Mesothelial cell of epicardium (in vitro differentiated cells): ENCODE measurements at places on chromosomes 7 and 10. TPM values are rescaled to one million over a fixed set of nuclear protein-coding genes. Genes with fewer than 3 reads are reported as not detected.
A peak's percentile ranks its signal among the peaks of the same experiment; 100 is the strongest.

DNA sequence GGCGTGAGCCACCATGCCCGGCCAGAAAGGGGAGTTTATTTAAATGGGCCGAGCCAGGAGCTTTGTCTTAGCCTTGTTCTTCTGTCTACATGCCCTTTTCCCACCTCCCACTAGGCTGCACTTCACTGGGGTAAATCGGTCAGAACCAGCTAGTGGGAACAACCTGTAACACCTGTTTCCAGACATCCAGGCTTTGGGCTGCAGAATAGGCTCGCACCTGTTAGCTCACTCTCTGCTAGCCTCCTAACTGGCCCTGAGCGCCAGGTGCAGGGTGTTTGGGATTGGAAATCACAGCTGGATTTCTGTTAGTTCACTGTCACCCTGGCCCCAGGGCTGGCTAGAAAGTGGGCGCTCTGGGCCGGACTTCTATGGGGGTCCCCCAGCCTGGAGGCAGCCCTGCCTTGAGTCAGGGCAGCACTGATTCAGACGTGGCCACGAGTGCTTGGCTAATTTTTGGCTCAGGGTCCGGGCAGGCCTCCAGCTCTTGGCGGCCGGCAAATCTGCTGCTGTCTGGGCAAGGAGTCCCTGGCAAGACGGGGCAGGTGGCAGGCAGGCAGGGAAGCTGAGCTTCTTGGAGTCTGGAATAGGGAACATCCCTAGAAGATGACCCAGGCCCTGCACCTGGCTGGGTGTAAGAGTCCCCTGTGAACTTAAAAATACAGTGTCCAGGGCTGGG is 48.6 kb downstream of the GTF2IRD1 start:
- no peak for DNase-seq
- H3K27ac ChIP-seq: no peak overlapping the region

GRCh38 chr7:30789334-30789711 is 18.1 kb downstream of the MINDY4 start:
- H3K4me1 ChIP-seq: no peaks in the 10 kb centered on the region
- H3K4me3 ChIP-seq: no peak overlapping the region
- DNase-seq: no peak
- peaks cover 18% of the 10 kb centered on the region for H3K36me3 ChIP-seq
- no peaks in the 10 kb centered on the region for H3K27me3 ChIP-seq

DNA sequence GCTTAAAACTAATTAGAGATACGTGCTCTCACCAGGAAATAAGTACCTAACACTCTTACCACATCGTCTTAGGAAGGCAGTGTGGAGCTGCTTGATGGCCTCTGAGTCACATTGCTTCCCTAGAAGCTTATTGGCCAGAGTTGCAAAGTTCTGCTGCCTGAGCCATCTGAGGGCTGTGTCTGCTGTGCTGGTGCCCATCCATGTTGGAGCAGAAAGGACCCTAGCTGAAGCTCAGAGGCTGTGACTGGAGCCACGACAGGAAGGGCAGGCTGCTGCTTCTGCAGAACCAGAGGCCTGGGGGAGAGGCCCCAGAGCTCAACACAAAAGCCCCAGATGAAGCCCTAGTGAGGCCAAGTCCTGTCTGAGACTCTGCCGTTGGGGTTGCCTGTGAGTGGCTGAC is 64.8 kb upstream of the IGFBP3 start:
- DNase-seq: no peak
- H3K27me3 ChIP-seq: no peaks in the 10 kb centered on the region

- H3K27me3 ChIP-seq: peaks cover 17% of the 10 kb centered on the region
- no peak overlapping the region for H3K27ac ChIP-seq
- H3K36me3 ChIP-seq: no peaks in the 10 kb centered on the region
Observed at GRCh38 chr10:132264306-132264950, 43.3 kb downstream of the STK32C start.

DNA sequence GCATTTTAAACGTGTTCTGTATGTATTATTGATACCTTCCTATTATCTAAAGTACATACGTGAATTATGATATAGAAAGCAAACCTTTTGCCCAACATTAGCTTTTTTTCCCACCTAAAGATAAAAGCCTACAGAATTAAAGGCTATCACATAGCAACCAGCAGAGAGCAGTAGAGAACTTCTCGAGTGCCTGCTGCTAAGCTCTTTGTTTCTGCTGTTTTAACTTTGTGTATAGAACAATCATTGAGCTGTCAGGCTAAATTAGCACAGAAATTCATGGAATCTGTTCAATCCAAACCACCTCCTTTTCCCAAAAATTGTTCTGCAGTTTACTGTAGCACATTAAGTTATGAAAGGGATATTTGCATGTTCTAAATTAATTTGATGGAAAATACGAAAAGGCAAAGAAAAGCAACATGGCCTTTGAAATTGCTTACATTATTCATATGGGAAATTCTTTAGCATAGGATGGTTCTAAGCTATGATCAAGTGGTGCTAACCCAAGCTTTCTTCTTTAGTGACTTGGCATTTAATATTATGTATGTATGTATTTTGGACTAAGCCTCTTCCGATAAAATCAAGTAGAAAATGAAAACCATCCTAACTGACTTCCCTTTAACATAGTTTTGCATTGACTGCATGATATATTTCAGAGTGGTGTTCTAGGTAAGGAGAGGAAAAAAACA is 1288.5 kb downstream of the GATA3 start:
- no peak for DNase-seq
- H3K27me3 ChIP-seq: peaks cover 18% of the 10 kb centered on the region
- no peak overlapping the region for H3K27ac ChIP-seq
- no peaks in the 10 kb centered on the region for H3K36me3 ChIP-seq
- H3K4me1 ChIP-seq: peaks cover 5% of the 10 kb centered on the region

LRRD1 gene
- 0.42 to 0.51 TPM (median 0.50 TPM) in 3 replicates for total RNA-seq

OR6V1 gene
- not detected in 3 replicates for total RNA-seq

DNA sequence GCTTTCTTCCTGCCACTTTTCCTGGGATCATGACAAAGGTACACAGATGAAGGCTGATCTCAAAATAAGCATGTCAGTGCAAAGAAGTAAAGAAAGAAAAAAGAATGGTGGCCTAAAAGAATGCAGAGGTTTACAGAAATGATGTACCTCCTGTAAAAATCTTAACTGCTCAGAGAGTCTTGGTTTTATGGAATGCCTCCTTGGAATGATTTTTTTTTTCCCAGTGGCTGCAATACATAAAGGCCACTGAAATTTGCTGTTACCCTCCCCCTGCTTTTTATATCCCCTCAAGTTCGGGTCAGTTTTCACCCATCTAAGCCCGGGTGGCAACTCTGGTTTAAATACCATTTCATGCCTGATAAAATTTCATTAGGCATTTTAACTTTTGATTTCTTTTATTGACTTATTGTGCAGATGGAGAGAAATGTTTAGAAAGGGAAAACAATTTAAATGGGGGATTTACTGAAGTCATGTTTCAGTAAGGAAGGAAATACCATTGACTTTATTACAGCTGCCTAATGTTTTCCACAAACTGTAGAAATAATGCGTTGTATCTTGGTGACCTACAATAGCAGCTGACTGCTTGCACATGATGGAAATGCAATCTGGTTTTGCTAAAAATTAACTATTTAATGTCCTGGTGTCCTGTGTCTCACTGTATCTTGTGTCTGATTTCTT is 102.5 kb downstream of the SAMD9 start:
- H3K4me1 ChIP-seq: peaks cover 50% of the 10 kb centered on the region
- H3K27me3 ChIP-seq: no peaks in the 10 kb centered on the region
- H3K36me3 ChIP-seq: no peaks in the 10 kb centered on the region
- H3K27ac ChIP-seq: peak overlapping the region; percentile 74

LDB3 gene
- total RNA-seq: 0.14 to 0.44 TPM (median 0.22 TPM) in 3 replicates

GRCh38 chr10:44389556-44389955 is 4.7 kb upstream of the CXCL12 start:
- no peaks in the 10 kb centered on the region for H3K36me3 ChIP-seq
- no peak for DNase-seq
- H3K4me1 ChIP-seq: peaks cover 20% of the 10 kb centered on the region
- no peak overlapping the region for H3K4me3 ChIP-seq
- peaks cover 26% of the 10 kb centered on the region for H3K27me3 ChIP-seq
- no peak overlapping the region for H3K27ac ChIP-seq

SLC29A4 gene
- 33.6 to 37.9 TPM (median 33.9 TPM) in 3 replicates for total RNA-seq

- H3K4me3 ChIP-seq: no peak overlapping the region
- H3K4me1 ChIP-seq: peaks cover 10% of the 10 kb centered on the region
- DNase-seq: no peak
- H3K36me3 ChIP-seq: no peaks in the 10 kb centered on the region
- no peaks in the 10 kb centered on the region for H3K27me3 ChIP-seq
Observed at GRCh38 chr7:117399820-117400422, 27.4 kb downstream of the ASZ1 start.

DNA sequence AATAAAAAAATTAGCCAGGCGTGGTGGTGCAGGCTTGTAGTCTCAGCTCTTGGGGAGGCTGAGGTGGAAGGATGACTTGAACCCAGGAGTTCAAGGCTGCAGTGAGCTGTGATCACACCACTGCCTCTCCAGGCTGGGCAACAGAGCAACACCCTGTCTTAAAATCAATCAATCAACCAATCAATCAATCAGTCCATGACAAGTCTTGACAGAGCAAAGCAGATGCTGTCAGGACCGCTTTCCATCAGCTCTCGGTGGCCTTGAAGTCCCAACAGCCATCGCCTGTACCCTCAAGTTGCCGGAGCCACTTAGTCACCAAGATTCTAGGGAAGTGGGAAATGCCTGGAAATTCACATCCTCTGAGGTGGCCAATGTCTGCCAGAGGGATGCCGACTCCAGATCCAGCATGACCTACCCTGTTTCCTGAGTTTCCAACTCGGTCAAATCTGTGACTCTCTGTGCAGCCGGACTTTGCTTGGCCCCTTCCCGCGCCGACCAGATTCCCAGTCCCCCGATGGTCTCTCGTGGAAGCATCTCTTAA is 871 bp upstream of the CCL24 start:
- no peak for DNase-seq
- H3K27me3 ChIP-seq: peaks cover 1% of the 10 kb centered on the region
- no peak overlapping the region for H3K27ac ChIP-seq
- H3K4me3 ChIP-seq: no peak overlapping the region
- no peaks in the 10 kb centered on the region for H3K36me3 ChIP-seq

STOX1 gene
- total RNA-seq: 2.5 to 3.0 TPM (median 2.6 TPM) in 3 replicates

DNA sequence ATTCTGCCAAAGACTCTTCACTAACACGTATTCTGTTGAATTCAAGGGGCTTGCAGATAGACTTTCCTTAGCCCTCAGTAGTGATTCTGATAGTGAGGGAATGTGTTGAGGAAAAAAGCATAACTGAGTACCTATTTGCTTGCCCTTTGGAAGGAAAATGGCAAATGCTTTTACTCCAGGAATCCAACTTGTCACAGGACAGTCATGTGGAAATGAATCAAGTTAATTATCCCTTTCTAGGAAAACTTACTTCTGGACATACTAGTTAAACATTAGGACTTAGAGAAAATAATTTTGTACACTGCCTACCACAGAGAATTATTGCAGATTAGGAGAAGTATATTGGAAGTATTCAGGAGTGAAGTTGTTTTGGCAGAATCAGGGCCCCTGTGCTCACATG is 148.9 kb upstream of the SLC13A1 start:
- DNase-seq: no peak
- H3K27me3 ChIP-seq: no peaks in the 10 kb centered on the region

DNA sequence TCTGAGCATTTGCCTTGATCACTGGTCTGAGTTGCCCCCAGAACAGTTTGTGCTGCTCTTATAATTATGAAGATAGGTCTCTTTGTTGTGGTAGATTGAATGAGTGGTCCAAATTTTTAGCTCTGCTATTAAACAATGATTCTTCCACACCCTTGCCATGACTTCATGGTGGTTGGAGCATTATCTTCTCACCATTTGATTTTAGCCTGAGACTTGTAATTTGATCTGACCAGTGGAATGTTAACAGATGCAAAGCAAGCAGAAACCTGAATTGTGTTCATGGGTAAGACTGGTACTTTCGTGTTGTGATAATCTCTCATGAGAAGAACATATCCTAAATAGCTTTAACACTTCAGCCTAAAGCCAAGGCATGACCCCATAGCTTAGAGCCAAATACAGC is 139.1 kb downstream of the TFPI2 start:
- H3K36me3 ChIP-seq: no peaks in the 10 kb centered on the region
- no peaks in the 10 kb centered on the region for H3K27me3 ChIP-seq
- no peak overlapping the region for H3K4me3 ChIP-seq
- H3K4me1 ChIP-seq: no peaks in the 10 kb centered on the region
- no peak for DNase-seq

NODAL gene
- total RNA-seq: not detected in 3 replicates

DNA sequence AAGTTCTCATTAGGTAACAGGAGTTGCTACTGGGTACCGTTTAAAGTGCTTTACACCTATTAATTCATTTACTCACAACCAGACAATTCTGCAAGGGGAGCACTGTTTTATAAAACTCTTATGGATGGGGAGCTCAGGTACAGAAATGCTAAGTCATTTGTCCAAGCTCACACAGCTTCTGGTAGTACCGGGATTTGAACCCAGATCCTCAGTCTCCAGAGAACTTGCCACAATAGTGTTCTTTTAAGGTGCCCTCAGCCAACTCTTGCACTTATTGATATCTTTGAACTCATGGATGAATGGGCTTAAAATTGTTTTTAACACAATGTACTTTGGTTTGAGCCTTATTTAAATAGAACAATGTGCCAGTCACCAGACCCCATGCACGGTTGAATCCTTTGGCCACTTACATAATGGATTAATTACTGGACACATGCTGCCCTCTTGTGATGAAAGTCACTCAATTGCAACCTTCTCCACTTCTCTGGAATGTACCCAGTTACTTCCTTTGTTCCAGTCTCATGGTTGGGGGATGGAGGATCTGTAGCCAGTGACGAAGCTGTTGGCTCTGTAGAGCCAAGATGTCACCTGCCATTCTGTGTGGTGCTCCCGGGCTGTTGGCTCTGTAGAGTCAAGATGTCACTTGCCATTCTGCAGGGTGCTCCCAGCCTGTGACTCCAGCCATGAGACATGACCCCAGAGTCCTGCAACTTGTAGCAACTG is 65.6 kb downstream of the NOD1 start:
- no peaks in the 10 kb centered on the region for H3K27me3 ChIP-seq
- no peak for DNase-seq
- H3K4me3 ChIP-seq: no peak overlapping the region
- H3K36me3 ChIP-seq: peaks cover 12% of the 10 kb centered on the region
- no peaks in the 10 kb centered on the region for H3K4me1 ChIP-seq

TNKS2 gene
- 53.7 to 54.2 TPM (median 53.8 TPM) in 3 replicates for total RNA-seq

- H3K27ac ChIP-seq: no peak overlapping the region
- H3K4me3 ChIP-seq: no peak overlapping the region
- no peak for DNase-seq
Observed at GRCh38 chr10:122381680-122382079, 7.2 kb downstream of the PLEKHA1 start.

DNA sequence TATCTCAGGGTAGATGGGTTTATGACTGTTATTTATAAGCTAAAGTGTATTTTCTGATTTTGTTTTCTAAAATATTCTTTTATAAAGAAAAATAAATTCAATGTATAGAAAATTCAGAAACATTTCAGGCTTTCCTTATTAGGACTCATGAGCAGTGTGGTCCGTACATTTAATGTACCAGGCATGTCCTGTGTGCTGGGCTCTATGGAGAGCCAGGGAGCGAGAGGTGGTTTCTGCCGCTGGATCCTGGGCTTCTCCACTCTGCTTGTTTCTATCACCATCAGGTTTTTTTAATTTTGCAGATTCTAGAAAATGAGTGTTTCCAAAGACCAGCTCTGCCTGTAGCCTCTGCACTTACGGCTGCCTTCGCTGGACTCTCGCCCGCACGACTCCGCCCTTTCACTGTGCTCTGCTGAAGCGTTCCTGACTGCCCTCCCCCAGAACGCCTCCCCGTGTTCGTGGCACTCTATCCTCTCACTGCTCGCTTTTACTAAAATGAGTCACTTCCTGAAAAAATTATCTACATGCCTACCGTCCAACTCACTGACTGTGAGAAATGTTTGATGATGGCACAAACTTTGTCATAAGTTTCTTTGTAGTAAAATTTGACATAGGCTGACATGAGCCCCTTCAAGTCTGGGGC is 188.5 kb downstream of the ZMYND11 start:
- peak overlapping the region; percentile 59 for H3K27ac ChIP-seq
- H3K36me3 ChIP-seq: peaks cover 34% of the 10 kb centered on the region
- H3K4me3 ChIP-seq: no peak overlapping the region
- no peak for DNase-seq
- H3K4me1 ChIP-seq: peaks cover 2% of the 10 kb centered on the region
